ENCODE measurements at places on chromosomes 2 and 18. TPM values are rescaled to one million over a fixed set of nuclear protein-coding genes. Genes with fewer than 3 reads are reported as not detected.

PELI1 gene
- 58.2 TPM for total RNA-seq

GTF2A1L gene
- not detected for total RNA-seq

MLPH gene
- total RNA-seq: 4.3 TPM

DLX2 gene
- 1.4 TPM for total RNA-seq

HRH4 gene
- total RNA-seq: not detected

TMEM87B gene
- 8.6 TPM for total RNA-seq

FBLN7 gene
- 0.20 TPM for total RNA-seq

SYT4 gene
- 232 TPM for total RNA-seq

ANKRD30BL gene
- 0.29 TPM for total RNA-seq

ARL4C gene
- total RNA-seq: 23.2 TPM

CD207 gene
- 0.51 TPM for total RNA-seq

DNA sequence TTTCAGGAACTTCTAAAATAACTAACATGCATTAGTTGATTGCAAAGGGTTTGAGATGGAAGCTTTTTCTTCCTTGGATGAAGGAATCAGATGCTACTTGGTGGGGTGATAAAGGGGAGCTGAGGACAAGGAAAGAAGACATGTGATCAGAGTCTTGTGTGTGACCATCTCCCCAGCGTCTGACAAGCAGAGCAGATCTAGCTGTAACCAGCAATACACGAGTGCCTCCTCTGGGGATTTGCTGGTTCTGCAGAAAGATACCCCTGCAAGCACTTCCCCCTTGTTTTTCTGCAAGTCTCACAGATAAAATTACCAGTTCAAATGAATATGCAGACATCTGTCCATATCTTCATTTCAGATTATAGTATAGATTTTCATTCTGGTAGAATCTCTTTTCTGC, 2.7 kb downstream of the CDH7 start:
- peak; percentile 68 for DNase-seq

DNA sequence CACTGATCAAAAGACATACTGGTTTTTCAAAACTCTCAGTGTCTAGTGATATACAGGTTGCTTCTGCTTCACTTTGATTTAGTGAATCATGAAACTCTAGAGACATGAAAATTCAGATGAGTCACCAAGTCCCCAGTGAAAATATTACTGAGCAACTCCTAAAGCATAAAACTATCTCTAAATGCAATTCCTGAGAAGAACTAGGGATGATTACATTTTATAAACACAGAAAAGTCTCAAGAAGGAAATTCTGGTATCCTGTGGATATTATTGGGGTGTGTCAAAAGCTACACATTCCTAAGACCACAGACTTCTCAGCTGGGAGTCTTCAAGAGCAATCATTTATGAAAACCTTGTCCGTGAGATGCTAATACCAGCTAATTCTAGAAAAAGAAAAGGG, 9.7 kb downstream of the LRRTM4 start:
- no peak for DNase-seq

DNA sequence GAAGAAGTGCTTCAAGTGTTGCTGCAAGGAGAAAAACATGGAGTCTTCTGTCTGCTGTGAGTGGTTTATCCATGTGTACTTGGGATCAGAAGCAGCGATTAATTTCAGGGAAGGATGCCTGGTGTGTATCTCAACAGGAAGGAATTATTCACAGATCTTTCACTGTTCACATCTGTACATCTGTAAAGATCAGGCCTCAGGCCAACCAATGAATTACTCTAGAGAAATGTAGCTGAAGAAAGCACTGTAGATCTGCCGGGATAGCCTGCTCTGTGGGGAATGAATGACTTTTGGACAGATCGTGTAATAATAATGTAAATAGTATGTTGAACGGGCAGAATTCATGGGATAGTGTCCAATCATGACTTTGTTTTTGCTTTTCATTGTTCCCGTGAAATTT, 54.0 kb upstream of the SPP2 start:
- no peak for DNase-seq

GRCh38 chr18:32067375-32068167, 24.1 kb upstream of the RNF138 start:
- DNase-seq: no peak

DNA sequence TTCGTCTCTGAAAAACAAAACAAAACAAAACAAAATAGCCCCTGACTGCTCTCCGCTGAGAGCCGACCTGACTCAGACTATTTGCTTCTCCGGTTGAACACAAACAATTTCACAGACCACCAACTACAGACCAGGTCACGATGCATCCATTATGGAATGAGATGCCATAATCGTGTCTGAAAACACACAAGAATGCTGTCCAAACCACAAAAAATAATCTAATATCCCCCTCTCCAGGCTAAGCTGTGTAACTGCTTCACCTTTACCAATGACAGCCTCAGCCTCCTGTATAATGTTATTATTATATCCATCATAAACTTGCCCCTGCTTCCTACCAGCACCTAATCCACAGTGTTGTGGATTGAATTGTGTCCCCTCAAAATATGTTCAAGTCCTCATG, 114.7 kb downstream of the DNAH6 start:
- no peak for DNase-seq

- DNase-seq: no peak
These were observed 55.7 kb upstream of the REL start for GRCh38 chr2:60825666-60826065.

DNA sequence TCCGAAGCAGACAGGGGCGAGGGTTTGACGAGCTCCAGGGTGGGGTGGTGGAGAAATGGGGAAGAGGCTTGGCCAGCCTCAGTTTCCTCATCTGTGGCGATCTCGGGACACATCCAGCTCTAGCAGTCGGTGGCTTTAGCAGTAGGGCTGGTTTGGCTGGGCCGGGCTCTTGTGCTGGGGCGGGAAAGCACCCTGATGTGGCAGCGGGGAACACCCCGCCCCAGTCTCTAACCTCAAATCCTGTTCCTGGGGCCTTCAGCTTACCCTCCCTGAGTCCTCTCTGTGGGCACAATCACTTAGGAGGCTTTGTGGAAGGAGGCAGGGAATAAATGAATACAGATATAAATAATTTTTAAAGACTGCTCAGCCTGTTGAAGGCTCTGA, 26.5 kb upstream of the MCFD2 start:
- no peak for DNase-seq

GRCh38 chr2:110888411-110888810, 156.0 kb downstream of the ACOXL start:
- no peak for DNase-seq

GRCh38 chr2:237190966-237191713, 105.5 kb downstream of the COPS8 start:
- DNase-seq: no peak

DNA sequence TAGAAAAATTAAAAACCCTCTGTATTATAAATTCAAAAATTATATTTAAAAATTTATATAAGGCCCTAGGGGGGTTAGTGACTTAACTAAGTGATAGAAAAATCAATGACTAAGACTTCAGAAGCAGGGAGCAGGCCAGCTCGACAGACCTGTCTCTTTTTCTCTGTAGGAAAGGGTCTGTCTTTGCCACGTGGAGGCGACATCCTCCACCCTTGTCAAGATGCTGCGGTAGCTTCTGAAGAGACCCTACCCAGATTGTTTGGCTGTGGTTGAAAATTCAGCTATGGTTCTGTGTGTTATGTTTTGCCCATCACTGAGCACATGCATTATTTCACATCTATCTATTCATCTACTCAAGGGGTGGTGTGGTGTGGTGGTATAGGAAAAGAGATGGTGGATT, 8.2 kb upstream of the SLC4A3 start:
- DNase-seq: no peak

- no peak for DNase-seq
These were observed 51.5 kb upstream of the NXPH2 start for GRCh38 chr2:138831691-138832090.

DNA sequence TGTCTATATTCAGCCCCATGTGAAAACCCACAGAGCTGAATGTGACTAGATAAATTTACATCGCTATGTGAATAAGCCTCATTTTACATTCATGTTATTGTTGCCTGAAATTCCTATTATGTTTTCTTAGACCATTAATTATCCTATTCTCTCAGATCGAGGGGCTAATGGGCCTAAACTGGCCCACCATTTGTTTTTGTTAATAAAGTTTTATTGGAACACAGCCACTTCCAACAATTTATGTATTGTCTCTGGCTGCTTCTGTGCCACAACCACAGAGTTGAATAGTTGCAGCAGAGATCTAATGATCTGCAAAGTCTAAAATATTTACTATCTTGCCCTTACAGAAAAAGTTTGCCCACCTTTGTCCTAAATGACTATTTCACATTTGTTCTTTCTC, 61.0 kb downstream of the KLHL14 start:
- DNase-seq: no peak

GRCh38 chr18:57801761-57802212, 1.3 kb downstream of the ATP8B1 start:
- no peak for DNase-seq

DNA sequence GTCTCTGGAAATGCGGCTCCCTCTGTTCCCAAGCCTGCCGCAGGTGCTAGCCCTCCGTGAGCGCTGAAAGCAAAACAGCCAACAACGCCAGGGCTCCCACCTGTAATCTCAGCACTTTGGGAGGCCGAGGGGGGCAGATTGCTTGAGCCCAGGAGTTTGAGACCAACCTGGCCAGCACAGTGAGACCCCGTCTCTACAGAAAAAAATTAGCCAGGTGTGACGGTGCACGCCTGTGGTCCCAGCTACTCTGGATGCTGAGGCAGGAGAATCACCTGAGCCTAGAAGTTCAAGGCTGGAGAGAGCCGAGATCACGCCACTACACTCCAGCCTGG, 41.3 kb upstream of the PTMA start:
- DNase-seq: no peak

DNA sequence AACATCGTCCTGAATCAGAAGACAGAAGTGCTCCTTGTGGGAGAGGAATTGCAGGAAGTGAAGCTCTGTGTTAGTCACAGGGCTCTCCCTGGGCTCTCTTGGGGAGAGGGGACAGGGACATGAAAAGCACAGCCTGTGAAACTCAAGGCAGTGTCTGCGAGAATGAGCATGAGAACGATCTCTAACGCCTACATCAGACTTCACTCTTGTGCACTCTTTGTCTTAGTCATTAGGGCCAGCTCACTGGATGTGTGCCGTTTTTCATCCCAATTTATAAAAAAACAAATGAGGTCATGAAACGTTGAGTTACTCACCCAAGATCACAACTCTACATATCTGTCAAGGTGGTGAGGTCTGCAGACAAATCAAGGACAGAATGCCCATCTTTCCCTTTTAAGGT, 27.0 kb upstream of the TWIST2 start:
- no peak for DNase-seq

DNA sequence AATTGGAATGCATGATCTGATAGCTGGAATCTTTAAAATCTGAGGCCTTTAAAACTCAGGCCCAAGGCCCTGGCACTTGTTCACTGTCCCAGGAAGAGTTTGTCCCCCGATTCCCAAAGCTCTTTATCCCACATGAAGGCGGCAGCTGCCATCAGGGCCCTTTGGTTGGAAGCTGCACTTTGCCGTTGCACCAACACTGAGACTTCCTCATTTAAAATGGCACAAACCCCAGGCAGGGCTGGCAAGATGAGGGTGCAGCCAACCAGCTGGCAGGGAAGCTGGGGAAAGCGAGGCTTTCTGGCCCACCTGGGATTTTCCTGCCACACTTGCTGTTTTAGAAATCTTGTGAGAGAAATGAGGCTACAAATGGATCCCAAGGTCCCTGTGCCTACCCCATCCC, 6.3 kb downstream of the FLACC1 start:
- no peak for DNase-seq

- DNase-seq: no peak
These were observed 367.1 kb upstream of the PIK3C3 start for GRCh38 chr18:41587976-41588375.
